ENCODE measurements at places on chromosomes 4 and X. TPM values are rescaled to one million over a fixed set of nuclear protein-coding genes. Genes with fewer than 3 reads are reported as not detected.
A peak's percentile ranks its signal among the peaks of the same experiment; 100 is the strongest.

GRCh38 chr4:52979020-52979419, 116.9 kb downstream of the RASL11B start:
- H3K27ac ChIP-seq: no peak overlapping the region
- H3K27me3 ChIP-seq: no peaks in the 10 kb centered on the region
- H3K4me1 ChIP-seq: no peaks in the 10 kb centered on the region
- no peak overlapping the region for H3K4me3 ChIP-seq
- DNase-seq: no peak
- H3K36me3 ChIP-seq: no peaks in the 10 kb centered on the region

DNA sequence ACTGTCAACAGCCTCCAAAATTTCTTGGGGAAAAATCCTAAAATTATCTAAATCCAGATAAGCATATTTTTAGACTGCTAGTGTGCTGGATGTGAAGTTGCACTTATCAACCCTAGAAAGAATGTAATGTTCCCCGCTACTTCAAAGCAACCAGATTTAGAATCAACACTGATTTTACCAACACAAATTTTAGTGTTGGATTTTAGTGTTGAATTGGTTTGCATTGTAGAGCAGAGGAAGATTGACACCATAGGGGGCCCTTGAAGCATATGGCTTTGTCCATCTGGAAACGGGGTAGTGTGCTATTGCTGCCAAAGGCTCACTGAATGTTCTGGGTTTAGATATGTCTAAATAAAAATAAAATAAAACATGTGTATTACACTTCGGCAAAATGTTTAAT, 126.3 kb upstream of the EMCN start:
- H3K27me3 ChIP-seq: no peaks in the 10 kb centered on the region
- no peaks in the 10 kb centered on the region for H3K4me1 ChIP-seq
- no peaks in the 10 kb centered on the region for H3K36me3 ChIP-seq

GRCh38 chr4:57291911-57292310, 181.7 kb upstream of the IGFBP7 start:
- H3K36me3 ChIP-seq: no peaks in the 10 kb centered on the region
- H3K27me3 ChIP-seq: no peaks in the 10 kb centered on the region
- H3K27ac ChIP-seq: no peak overlapping the region
- no peaks in the 10 kb centered on the region for H3K4me1 ChIP-seq
- H3K4me3 ChIP-seq: no peak overlapping the region

- no peak for DNase-seq
- H3K27me3 ChIP-seq: no peaks in the 10 kb centered on the region
- H3K4me1 ChIP-seq: no peaks in the 10 kb centered on the region
- H3K36me3 ChIP-seq: no peaks in the 10 kb centered on the region
These were observed 142.3 kb downstream of the PAPSS1 start for GRCh38 chr4:107577743-107578142.

- H3K27me3 ChIP-seq: no peaks in the 10 kb centered on the region
- no peaks in the 10 kb centered on the region for H3K4me1 ChIP-seq
- no peak overlapping the region for H3K27ac ChIP-seq
- no peak overlapping the region for H3K4me3 ChIP-seq
- DNase-seq: no peak
These were observed 96.2 kb upstream of the CCSER1 start for GRCh38 chr4:90030953-90031352.

DNA sequence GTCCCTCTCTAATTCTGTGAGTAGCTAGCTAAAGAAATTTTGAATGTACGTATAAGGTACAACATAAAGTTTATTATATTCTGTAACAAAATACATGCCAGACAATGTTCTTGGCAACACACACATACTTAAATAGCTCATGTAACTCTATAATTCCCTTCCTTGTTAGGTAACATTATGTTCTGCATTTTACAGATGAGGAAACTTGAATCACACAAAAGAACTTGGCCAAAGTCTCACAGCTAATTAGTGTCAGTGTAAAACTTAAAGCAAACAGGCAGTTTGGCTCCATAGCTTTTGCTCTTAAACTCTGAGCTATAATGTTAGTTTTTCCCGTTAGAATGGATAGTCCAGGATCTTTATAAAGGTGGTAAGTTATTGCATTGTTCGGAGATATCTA, 1091.8 kb upstream of the SLIT2 start:
- no peak overlapping the region for H3K4me3 ChIP-seq
- H3K27ac ChIP-seq: no peak overlapping the region
- H3K4me1 ChIP-seq: no peaks in the 10 kb centered on the region
- no peak for DNase-seq

DNA sequence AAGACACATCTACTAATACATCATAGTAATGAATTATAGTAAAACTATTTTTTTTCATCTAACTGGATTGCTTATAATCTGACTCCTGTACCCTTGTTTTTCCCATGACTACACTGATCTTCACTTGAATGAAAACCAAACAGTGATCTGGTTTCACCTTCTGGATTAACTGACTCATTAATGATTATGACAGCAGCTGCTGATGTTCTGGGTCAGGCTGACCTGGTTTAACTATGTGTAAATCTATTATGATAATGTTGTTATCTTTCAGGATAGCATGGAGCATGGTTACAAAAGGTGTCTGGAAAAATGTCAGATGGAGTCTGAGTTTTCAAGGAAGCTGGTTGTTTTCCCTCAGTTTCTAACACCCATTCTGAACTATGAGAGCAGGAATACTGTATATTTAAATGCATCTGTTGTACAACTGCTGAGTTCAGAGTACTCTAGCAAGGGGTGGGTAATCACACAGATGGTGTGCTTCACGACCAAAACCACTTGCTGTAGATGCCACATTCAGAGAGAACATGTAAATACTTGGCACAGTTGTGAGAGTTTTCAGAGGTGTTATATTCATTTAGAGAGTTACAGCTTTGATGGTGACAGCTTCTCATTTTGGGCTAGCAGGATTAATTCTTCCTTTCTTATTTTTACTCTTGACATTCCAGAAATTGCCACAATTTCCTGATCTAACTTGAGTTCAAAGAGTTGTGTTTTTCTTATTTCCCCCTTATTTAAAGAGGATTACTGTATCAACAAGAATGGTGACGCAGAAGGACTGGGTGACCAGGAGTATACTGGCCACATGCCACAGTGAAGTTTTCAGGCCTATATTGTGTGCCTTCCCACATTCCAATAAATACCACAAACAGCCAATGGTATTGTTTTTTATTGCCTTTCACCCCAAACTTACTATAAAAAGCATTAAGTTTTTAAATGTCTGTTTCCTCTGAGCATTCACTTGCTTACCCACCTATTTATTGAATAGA, 249.7 kb upstream of the TET2 start:
- H3K4me3 ChIP-seq: no peak overlapping the region
- DNase-seq: peak; percentile 68
- peak overlapping the region; percentile 70 for H3K27ac ChIP-seq

DNA sequence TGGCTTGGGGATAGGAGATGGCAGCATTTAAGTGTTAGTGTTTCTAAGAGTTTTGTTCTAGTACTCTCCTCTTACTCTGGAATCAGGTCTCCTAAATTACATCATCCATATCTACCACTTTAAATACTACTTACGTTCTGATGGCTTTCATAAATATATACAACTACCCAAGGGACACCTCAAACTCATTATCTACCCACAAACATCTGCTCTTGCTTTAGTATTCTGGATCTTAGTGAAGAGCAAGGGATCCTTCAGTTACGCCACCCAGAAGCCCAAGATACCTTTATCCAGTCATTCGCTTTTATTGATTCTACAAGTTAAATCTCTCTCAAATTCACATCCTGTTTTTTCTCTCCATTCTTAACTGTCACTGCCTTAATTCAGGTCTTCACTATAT, 7.0 kb downstream of the NUP54 start:
- no peak for DNase-seq
- peaks cover 36% of the 10 kb centered on the region for H3K36me3 ChIP-seq
- H3K27me3 ChIP-seq: no peaks in the 10 kb centered on the region
- no peaks in the 10 kb centered on the region for H3K4me1 ChIP-seq
- no peak overlapping the region for H3K27ac ChIP-seq

DNA sequence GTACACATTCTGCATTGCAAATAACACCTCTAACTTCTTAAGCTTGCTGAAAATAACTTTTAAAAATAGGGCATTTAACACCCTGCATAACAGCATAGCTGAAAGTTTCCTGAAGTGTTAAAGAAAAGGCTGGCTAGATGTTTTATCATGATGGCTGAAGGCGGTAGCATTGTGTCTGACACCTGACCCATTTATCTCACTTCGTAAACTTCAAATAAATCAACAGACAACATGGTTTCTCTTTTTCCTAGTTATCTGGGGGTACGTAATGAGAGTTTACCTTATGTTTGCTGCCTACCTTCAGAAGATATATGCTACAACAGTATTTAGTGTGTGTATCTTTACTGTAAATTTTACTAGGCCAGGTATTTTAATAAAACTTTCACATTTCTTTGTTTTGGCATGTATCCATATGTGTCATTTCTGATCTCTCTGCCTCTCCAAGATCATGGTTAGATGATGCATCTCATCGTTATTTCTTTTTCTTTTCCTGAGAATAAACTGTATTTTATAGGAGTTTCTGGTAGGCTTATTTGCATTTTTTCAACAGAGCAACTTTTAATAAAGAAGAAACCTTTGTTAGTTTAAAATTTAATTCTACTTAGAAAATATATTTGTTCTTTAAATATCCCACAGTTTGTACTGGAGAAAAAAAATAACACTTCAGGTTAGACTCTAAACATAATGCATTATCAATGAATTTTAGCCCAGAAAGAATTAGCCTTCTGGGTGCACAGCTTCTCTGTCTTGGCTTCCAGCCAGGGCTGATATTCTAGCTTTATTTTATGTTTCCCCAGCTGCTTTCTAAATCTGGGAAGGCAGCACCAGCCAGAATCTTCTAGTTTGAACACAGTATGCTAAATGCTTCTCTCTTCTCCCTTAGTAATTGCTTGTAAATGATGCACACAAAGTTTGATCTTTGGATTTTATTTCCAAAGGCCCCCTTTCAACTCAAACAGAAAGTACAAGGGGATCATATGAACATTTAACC, 2.9 kb downstream of the NDST4 start:
- no peaks in the 10 kb centered on the region for H3K27me3 ChIP-seq
- H3K4me1 ChIP-seq: peaks cover 4% of the 10 kb centered on the region
- DNase-seq: no peak
- no peaks in the 10 kb centered on the region for H3K36me3 ChIP-seq

- no peaks in the 10 kb centered on the region for H3K36me3 ChIP-seq
- DNase-seq: no peak
- H3K4me1 ChIP-seq: peaks cover 6% of the 10 kb centered on the region
- no peaks in the 10 kb centered on the region for H3K27me3 ChIP-seq
- no peak overlapping the region for H3K4me3 ChIP-seq
These were observed 58.0 kb upstream of the KLF3 start for GRCh38 chr4:38605753-38606586.

DNA sequence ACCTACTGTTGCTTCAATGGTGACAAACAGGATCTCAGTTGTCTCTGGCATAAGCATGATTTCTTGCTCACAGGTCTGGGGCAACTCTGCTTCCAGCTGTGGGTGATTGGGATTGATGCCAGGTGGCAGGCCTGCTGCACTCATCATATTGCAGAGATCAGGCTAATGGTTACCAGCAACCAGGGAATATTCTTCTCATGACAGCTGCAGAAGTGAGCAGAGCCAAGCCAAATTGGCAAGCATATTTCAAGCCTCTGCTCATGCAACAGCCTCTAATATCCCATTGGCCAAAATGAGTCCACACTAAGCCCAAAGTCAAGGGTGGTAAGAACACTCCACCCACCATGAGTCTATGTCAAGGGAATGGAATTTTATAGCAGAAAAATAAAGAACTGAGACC, 26.7 kb upstream of the TBC1D19 start:
- DNase-seq: peak; percentile 98
- H3K27me3 ChIP-seq: no peaks in the 10 kb centered on the region
- no peak overlapping the region for H3K4me3 ChIP-seq
- H3K4me1 ChIP-seq: no peaks in the 10 kb centered on the region

GRCh38 chr4:45453258-45453853, 670.5 kb downstream of the GABRG1 start:
- H3K27ac ChIP-seq: no peak overlapping the region
- H3K4me1 ChIP-seq: no peaks in the 10 kb centered on the region
- no peak overlapping the region for H3K4me3 ChIP-seq
- peak; percentile 0 for DNase-seq
- no peaks in the 10 kb centered on the region for H3K36me3 ChIP-seq

GRCh38 chrX:56762220-56762619, 33.2 kb downstream of the NBDY start:
- no peak for DNase-seq
- no peak overlapping the region for H3K4me3 ChIP-seq
- peaks cover 3% of the 10 kb centered on the region for H3K4me1 ChIP-seq
- H3K36me3 ChIP-seq: no peaks in the 10 kb centered on the region

GRCh38 chr4:53314252-53314651, 51.6 kb downstream of the SCFD2 start:
- H3K4me3 ChIP-seq: no peak overlapping the region
- H3K36me3 ChIP-seq: no peaks in the 10 kb centered on the region
- no peaks in the 10 kb centered on the region for H3K27me3 ChIP-seq
- no peak for DNase-seq
- no peak overlapping the region for H3K27ac ChIP-seq

DNA sequence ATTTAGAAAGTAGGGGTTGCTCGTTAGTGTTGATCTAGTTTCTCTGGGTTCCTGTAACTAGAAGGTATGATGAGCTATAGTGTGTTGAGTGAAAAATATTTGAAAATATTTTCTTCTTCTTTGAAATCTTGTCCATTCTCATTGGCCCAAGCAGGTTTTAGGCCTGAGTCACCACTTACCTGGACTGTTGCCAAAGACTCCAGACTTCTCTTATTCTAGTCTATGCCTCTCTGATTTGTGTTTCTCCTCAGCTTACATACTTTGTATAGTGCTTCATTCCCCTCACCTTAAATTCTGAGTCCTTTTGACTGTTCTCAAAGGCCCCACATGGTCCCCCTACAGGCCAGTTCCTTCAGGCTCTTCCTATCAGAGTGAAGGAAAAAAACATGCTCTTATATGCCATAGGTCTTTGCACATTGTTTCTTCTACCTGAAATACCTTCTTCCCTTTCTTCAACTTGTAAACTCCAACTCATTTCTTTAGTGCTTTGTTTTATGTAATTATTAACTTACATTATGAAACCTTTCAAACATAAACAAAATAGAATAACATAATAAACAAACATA, 258.2 kb downstream of the PPP1R2C start:
- H3K4me3 ChIP-seq: no peak overlapping the region
- H3K27me3 ChIP-seq: no peaks in the 10 kb centered on the region
- no peak overlapping the region for H3K27ac ChIP-seq
- H3K36me3 ChIP-seq: no peaks in the 10 kb centered on the region
- DNase-seq: peak; percentile 59

Gene PPEF2
- total RNA-seq: not detected

Gene DNAAF6
- total RNA-seq: not detected

Gene CPLX1
- total RNA-seq: 1.9 TPM

Gene RPA4
- total RNA-seq: 0.48 TPM

Gene NSDHL
- total RNA-seq: 34.2 TPM

Gene IL3RA
- not detected for total RNA-seq

Gene SPATA4
- total RNA-seq: 0.46 TPM

Gene MYL5
- total RNA-seq: 17.5 TPM

Gene GAGE12E
- not detected for total RNA-seq

Gene KLB
- total RNA-seq: not detected
